ENCODE measurements at places on chromosomes 3 and 15.
A peak's percentile ranks its signal among the peaks of the same experiment; 100 is the strongest.

DNA sequence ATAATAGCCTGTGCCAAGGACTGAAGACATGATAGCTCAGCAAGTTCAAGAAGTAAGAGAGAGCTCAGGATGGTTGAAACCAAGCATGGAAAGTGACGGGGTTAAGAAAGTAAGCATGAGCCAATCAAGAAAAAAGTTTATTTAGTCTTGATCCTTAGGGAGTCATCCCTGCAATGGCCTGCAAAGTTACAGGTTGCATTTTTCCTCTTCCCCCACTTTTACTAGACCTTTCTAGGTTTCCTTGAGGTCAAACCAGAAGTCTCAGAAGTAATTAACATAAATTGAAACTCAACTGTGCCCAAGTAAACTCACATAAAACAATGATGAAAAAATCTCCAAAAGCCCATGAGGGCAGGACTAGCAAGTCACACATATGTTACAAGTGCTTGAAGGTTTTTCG, 250.9 kb downstream of the MAGI1 start:
- peaks cover 18% of the 10 kb centered on the region for H3K4me1 ChIP-seq
- DNase-seq, result no peak
- no peaks in the 10 kb centered on the region for H3K36me3 ChIP-seq
- H3K27me3 ChIP-seq, result no peaks in the 10 kb centered on the region
- H3K4me3 ChIP-seq, result no peak overlapping the region
- H3K27ac ChIP-seq, result peak overlapping the region; percentile 19

DNA sequence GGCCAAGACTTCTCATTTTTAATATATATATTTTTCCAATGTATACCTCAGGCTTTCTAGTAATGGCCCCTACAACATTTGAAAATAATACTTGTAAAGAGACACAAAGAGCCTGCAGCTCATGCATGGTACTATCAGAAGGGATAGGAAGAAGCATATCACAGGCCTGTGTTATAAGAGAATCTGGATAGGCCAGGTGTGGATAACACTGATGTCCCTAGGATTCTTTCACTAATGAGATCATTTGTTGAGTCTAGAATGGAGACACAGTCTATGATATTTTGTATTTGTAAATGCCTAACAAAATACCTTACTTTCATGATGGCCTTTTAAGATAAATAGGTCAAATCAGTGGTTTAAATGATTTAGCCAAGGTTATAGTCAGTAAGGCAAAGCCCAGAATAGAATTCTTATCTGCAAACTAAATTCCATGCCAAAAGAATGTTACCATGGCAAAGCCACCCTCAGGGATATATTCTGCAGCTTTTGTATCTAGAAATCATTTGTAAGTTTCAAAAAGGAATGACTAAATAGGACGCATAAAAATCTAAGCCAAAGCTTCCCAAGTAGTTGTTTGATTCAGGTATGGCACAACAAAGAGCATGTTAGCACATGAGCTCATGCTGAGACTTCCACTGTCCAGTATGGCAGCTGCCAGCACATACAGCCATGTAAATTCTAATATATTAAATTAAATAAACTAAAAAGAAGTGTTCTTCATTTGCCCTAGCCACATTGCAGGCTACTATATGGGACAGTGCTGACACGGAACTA, 10.0 kb downstream of the DCP1A start:
- H3K27ac ChIP-seq, result no peak overlapping the region
- peaks cover 47% of the 10 kb centered on the region for H3K36me3 ChIP-seq
- no peak overlapping the region for H3K4me3 ChIP-seq
- H3K4me1 ChIP-seq, result no peaks in the 10 kb centered on the region

GRCh38 chr3:43154980-43155379, 49.1 kb upstream of the POMGNT2 start:
- peaks cover 27% of the 10 kb centered on the region for H3K4me1 ChIP-seq
- H3K4me3 ChIP-seq, result no peak overlapping the region
- H3K27ac ChIP-seq, result no peak overlapping the region
- peaks cover 54% of the 10 kb centered on the region for H3K27me3 ChIP-seq
- H3K36me3 ChIP-seq, result no peaks in the 10 kb centered on the region

DNA sequence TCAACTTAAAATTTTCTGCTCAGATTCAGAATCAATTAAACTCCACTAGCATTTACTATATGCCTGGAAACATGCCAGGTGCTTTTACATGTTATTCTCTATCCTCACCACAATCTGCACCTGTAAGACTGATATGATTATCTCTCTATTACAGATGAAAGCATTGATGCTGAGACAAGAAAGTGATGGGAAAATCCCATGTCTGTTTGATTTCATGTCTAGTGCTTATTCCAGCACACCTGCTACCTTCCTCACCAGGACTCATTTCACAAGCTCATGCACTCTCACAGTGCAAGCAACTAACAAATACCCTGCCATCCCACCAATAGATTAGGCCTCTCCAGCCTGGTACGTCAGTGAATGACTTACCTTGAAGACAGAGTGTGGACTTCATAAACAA, 25.0 kb upstream of the BCL6 start:
- no peaks in the 10 kb centered on the region for H3K36me3 ChIP-seq
- H3K4me3 ChIP-seq, result no peak overlapping the region
- peaks cover 12% of the 10 kb centered on the region for H3K4me1 ChIP-seq
- no peak for DNase-seq
- no peaks in the 10 kb centered on the region for H3K27me3 ChIP-seq

DNA sequence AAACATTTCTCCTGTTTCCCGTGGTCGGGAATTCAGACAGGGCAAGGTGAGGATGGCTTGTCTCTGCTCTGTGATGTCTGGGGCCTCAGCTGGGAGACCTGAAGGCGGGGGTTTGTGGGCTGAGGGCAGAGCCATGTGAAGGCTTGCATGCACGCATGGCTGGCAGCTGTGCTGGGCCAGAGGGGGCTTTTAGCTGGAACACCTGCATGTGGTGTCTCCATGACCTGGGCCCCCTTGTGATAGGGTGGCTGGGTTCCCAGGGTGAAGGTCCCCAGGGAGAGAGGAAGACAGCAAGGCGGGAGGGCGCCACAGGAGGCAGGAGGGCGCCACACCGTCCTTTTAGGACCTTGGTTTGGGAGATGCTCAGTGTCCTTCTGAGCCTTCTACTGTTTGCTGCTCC, 101.6 kb upstream of the PRR23E start:
- peaks cover 2% of the 10 kb centered on the region for H3K36me3 ChIP-seq
- H3K4me3 ChIP-seq, result no peak overlapping the region
- H3K4me1 ChIP-seq, result no peaks in the 10 kb centered on the region
- peaks cover 10% of the 10 kb centered on the region for H3K27me3 ChIP-seq
- no peak overlapping the region for H3K27ac ChIP-seq

DNA sequence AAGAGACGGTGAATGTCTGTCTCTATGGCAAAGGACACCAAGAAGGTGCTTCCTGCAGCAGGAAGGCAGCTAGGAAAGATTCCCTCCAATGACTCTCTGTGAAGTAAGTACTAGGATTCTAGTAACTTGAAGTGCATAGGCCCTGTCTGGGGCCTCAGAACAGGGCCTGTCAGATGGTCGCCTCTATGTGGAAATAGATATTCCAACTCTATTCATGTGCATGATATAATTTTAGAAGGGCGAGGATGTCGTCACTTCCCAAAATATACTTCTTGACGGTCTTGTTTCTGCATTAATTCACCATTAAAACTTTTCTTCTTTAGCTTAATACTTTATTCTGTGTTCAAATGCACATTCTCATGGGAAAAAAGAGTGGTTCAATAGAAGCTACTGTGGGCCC, 167.0 kb downstream of the TLE3 start:
- H3K4me3 ChIP-seq, result no peak overlapping the region
- H3K27ac ChIP-seq, result no peak overlapping the region
- H3K4me1 ChIP-seq, result no peaks in the 10 kb centered on the region
- peaks cover 33% of the 10 kb centered on the region for H3K27me3 ChIP-seq
- no peaks in the 10 kb centered on the region for H3K36me3 ChIP-seq

DNA sequence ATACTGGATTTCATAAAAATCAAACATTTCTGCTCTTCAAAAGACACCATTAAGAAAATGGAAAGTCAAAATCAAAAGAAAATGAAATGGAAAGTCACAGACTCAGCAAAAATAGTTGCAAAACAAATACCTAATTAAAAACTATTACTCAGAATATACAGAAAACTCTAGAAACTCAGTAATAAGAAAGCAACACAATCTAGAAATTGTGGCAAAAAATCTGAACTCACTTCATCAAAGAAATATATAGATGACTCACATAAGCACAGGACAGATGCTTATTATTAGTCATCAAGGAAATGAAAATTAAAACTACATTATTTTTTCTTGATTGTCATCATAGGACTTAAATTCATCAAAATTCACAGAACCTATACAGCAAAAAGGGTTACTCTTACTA, 430.0 kb downstream of the SHQ1 start:
- H3K4me1 ChIP-seq, result peaks cover 4% of the 10 kb centered on the region
- no peak overlapping the region for H3K4me3 ChIP-seq
- no peak for DNase-seq

GRCh38 chr3:184590795-184591194, 29.2 kb downstream of the EPHB3 start:
- H3K36me3 ChIP-seq, result no peaks in the 10 kb centered on the region
- no peaks in the 10 kb centered on the region for H3K27me3 ChIP-seq
- DNase-seq, result no peak
- H3K27ac ChIP-seq, result no peak overlapping the region
- no peak overlapping the region for H3K4me3 ChIP-seq
- peaks cover 50% of the 10 kb centered on the region for H3K4me1 ChIP-seq

GRCh38 chr15:46636206-46636605, 1001.4 kb downstream of the SQOR start:
- no peaks in the 10 kb centered on the region for H3K27me3 ChIP-seq
- DNase-seq, result no peak
- no peak overlapping the region for H3K4me3 ChIP-seq
- peaks cover 30% of the 10 kb centered on the region for H3K4me1 ChIP-seq
- no peaks in the 10 kb centered on the region for H3K36me3 ChIP-seq

DNA sequence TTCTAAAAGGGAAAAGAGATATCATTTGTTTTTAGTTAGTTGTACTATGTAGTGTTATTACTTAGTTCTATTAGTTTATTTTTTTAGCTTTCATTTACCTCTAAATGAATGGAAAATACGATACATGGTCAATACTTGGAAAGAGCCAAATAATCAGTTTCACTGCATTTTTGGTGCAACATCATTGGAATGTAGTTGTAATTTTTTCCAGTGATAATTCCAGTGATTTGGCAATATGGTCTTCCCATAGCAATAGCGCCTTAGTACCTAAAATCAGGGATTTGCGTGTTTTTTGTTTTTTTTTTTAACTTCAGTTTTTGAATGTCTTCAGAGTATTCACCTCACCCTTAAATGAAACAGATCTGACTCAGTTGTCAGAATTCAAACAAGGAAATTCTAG, 41.8 kb downstream of the RAB8B start:
- DNase-seq, result no peak
- peaks cover 27% of the 10 kb centered on the region for H3K4me1 ChIP-seq
- H3K4me3 ChIP-seq, result no peak overlapping the region
- H3K27ac ChIP-seq, result no peak overlapping the region

GRCh38 chr15:81783586-81783985, 262.2 kb downstream of the MEX3B start:
- peaks cover 3% of the 10 kb centered on the region for H3K4me1 ChIP-seq
- peaks cover 23% of the 10 kb centered on the region for H3K36me3 ChIP-seq
- H3K27ac ChIP-seq, result no peak overlapping the region
- no peak for DNase-seq
- no peaks in the 10 kb centered on the region for H3K27me3 ChIP-seq

Measured in mesothelial cell of epicardium (in vitro differentiated cells).